ENCODE measurements at places on chromosomes 2 and 18.

DNA sequence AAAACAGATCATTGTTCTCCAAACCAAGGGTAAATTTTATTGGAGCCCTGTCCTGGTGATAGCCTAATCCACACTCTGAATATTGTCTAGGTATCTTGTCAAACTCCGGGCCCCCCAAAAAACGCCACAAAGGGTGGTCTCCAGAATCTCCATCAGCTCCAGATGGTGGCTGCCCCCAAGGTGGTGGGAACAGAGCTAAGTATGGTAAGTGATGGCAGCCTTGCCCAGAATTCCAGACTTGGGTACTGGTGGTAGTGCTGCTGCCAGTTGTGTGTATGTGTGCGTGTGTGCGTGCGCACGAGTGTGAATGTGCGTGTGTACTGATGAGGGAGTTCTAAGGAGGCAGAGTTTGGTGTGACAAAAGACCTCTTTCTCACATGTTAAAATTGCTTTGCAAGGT lies 51.2 kb downstream of the GREB1 start:
- no peak for DNase-seq

DNA sequence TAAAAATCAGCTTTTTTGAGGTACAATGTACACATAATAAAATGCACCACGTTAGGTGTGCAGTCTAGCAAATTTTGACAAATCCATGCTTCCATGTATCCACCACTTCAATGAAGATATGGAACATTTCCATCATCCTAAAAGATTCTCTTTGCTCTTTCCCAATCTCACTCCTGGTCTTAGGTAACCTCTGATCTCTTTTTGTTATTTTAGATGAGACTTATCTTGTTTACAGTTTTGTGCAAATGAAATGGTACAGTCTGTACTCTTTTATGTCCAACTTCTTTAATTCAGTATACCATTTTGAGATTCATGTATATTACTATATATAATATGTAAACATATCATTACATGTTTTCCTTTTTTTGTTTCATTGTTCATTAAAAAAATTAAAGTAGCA lies 16.3 kb upstream of the SERPINB5 start:
- DNase-seq = no peak

- DNase-seq = no peak
Observed at GRCh38 chr2:61439241-61440002, 31.5 kb downstream of the USP34 start.

DNA sequence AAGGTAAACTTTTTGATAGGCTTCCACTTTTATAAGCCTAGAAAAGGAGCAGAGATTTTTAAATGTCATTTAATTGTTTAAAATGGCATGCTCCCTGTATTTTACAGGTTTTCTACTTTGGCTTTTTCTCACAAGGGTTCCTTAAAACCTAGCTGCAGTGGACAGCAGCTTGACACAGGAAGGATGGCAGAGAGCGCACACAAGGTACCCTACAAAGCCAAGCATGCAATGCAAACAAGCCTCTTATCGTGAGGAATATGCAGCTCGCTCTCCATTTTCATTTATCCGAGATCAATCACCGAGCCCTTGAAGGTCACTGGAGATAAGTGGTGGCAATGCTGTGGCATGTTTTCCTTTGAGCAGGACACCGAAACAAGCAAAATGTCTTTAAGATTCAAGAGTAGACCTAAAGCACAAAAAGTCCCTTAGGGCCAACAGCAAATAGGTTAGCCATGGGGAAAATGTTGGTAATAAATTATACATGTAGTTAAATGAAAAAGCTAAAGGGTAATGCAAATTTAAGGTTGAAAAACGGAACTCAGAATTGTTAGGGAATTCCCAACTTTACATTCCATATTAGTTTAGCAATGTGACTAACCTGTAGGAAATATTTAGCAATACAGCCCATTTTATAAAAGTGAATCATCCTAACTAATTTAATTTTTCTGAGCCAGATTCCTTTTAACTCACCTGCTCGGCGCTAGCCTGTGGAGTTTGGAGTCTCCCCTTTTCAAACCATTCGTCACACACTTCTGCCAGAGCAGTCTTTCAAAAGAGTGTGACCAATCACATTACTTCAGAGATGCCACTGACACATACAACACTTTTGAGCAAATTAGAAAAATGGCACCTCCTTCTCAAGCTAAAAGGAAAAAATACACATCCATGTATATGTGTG lies 337.9 kb upstream of the PKDCC start:
- no peak for DNase-seq

GRCh38 chr2:61811821-61812220 lies 42.0 kb downstream of the FAM161A start:
- no peak for DNase-seq

GRCh38 chr2:227860221-227860641 lies 11.2 kb upstream of the DAW1 start:
- DNase-seq = no peak

GRCh38 chr2:10750610-10751009 lies 29.2 kb downstream of the ATP6V1C2 start:
- no peak for DNase-seq

- DNase-seq = no peak
Observed at GRCh38 chr2:230690439-230690838, 22.2 kb upstream of the CAB39 start.

- no peak for DNase-seq
Observed at GRCh38 chr2:96715658-96716057, 24.2 kb downstream of the LMAN2L start.

- no peak for DNase-seq
Observed at GRCh38 chr2:119366161-119366648, 429 bp downstream of the C2orf76 start.

GRCh38 chr18:21803495-21803894 lies 62.9 kb downstream of the MIB1 start:
- no peak for DNase-seq

GRCh38 chr2:73917696-73918207 lies 8.9 kb upstream of the DGUOK start:
- DNase-seq = no peak

- DNase-seq = no peak
Observed at GRCh38 chr18:3005462-3005861, 7.5 kb downstream of the LPIN2 start.

DNA sequence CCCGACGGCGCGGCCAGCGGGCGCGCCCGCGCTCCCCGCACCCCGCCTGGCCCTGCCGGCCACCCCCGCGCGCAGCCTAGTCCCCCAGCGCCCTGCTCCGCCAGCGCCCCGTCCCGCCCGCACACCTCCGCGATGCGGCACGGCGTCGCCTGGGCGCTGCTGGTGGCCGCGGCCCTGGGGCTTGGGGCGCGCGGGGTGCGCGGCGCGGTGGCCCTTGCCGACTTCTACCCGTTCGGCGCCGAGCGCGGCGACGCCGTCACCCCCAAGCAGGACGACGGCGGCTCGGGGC lies 232 bp downstream of the SNED1 start:
- DNase-seq = no peak

DNA sequence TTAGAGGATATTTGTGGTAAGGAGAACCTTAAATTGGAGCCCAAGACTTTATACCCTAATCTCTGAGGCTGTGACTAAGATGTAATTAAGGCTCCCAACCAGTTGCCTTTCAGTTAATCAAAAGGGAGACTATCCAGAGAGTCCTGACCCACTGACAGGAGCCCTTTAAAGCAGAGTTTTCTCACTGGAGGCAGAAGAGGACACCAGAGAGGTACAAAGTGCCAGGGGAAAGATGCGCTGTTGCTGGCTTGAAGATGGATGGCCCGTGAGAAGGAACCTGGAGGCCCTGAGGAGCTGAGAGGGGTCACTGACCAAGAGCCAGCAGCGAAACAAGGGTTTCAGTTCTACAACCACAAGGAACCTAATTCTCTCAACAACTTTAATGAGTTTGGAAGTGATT lies 137.3 kb downstream of the TMEM131 start:
- DNase-seq = no peak

- DNase-seq = no peak
Observed at GRCh38 chr18:23350188-23350587, 102.9 kb upstream of the RIOK3 start.

DNA sequence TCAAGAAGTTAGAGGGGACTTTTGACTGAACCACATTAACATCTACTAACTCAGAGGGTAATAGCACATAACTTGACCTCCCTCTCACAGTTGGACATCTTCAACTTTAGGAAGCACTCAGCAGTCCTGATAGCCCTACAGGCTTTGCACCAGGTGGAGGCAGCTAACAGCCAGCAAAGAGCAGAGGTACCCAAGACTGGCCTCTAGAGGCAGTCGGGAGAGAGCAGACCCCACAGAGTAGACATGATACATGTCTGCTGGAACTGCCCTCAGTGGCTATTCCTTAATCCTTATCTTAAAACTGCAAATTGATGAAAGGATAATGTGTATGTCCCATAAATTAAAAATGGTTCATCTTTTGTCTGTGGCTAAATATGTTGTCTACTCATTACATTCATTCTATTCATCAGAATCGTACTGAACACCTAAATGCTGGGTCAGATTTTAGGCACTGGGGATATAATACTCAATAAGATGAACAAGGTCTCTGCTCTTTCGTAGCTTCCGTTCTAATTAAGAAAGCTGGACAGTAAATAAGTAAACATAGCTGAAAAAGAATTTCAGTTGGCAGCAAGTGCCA lies 49.8 kb downstream of the CAB39 start:
- peak; percentile 1 for DNase-seq

GRCh38 chr2:36177282-36177681 lies 178.3 kb upstream of the CRIM1 start:
- no peak for DNase-seq
